ENCODE measurements at places on chromosomes 11 and 22.

GRCh38 chr11:109749476-109749875 lies 327.5 kb downstream of the C11orf87 start:
- no peak for DNase-seq

DNA sequence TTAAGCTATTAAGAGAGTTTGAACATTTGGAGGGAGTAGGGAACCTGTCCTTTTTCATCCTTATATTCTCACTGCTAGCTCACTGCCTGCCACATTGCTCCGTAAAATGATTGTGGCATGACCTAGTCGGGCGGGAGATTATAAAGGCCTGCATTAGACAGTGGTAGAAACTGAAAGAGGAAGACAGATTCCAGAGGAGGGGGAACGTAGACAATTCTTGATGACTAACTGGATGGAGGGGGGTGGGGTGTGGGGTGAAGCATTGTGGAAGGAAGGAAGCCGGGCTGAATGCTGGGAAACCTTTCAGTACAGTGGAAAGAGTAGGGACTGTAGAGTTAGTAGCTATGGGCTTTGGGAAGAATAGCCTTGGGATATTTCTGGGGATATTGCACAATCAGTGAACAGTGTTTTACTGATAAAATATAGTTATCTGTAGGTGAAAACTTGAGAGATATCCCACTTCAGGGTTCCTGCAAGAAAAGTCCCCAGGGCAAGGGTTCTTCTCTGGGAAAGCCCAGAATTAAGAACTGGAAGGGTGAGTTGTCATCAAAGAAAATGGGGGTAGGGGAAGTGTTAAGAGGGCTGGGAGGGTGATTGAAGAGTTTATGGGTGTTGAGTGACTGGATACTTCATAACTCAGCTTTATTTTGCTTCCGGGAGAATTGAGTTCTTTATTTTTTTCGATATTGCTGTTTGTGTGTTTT lies 2.1 kb downstream of the MED15 start:
- no peak for DNase-seq

GRCh38 chr22:47805394-47805935 lies 1043.0 kb downstream of the TBC1D22A start:
- DNase-seq = no peak

DNA sequence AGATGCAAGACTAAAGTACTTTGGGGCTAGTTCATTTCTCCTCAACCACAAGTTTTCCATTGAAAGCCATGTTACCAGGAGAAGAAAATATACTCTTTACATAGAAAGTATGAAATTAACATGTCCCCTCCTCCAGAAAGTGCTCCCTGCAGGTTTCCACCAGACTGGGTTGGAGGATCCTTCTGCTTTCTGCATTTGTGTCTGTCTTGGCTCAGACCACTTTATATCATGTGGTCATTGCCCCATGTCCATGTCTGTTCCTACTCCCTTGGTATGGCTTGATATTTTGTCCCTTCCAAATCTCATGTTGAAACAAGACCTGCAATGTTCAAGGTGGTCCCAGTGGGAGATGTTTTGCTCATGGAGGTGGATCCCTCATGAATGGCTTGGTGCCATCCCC lies 28.4 kb upstream of the ACER3 start:
- DNase-seq = no peak

GRCh38 chr11:130631119-130631518 lies 182.7 kb downstream of the ADAMTS15 start:
- no peak for DNase-seq

- no peak for DNase-seq
Measured at GRCh38 chr22:22123118-22123959, 121.2 kb upstream of the VPREB1 start.

DNA sequence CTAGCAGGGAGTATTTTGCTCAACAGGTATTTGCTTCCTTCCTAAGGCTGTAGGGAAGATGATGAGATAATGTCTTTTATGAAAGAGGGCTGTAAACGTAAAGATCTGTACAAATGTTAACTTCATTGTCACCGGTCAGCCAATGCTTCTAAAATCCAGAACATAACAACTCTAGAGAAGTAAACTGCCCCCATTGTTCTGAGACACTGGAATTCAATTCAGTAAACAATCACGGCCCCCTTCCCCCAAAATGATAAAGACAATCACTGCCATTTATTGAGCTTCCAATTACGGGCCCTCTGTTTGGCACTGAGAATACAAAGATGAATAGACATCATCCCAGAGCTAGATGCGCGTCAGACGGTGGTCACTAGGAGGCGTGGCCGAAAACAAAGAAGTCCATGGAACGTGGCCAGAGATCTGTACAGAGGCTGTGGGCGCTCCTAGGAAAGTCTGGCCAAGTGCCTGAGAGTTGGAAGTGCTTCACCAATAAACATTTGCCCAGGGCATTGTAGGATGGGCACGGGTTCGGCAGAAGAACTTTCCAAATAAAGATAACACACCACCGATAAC lies 576 bp downstream of the TMEM258 start:
- no peak for DNase-seq

- DNase-seq = no peak
Measured at GRCh38 chr11:105046898-105047579, 1.9 kb upstream of the CARD16 start.

Measured in nucleus accumbens (tissue), 56 donors.